Right ventricle myocardium inferior (tissue), 1 donor: ENCODE measurements at places on chromosomes 11 and 22. TPM values are rescaled to one million over a fixed set of nuclear protein-coding genes. Genes with fewer than 3 reads are reported as not detected.
A peak's percentile ranks its signal among the peaks of the same experiment; 100 is the strongest.

- peak; percentile 79 for DNase-seq
Observed at GRCh38 chr22:37843741-37844089, 419 bp downstream of the ANKRD54 start.

DNA sequence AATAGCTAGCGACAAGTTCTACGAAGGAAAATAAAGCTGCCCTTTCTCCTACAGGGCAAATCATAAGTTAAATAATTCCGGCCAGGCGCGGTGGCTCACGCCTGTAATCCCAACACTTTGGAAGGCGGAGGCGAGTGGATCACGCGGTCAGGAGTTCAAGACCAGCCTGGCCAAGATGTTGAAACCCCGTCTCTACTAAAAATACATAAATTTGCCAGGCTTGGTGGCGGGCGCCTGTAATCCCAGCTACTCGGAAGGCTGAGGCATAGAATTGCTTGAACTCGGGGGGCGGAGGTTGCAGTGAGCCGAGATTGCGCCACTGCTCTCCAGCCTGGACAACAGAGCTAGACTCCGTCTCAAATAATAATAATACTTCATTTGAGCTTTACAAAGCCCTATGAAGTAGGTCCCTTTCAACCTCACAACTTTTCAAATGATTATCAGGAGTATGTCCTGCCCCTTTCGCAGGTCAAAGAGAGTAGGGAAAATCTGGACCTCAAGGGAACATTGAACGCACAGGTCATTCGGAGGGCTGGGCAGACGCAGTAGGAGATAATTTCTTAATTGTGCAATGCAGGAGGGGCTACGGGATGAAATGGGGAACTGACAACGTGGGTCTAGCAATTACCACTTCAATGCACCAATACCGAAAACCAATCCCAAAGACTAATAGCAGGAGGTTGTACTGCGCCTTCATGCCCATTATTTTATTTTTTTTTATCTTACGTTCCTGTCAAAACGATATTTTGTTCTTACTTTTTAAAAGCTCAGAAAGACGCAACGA, 590 bp downstream of the COMMD9 start:
- DNase-seq = no peak

GRCh38 chr11:9569588-9570164, 3.8 kb upstream of the WEE1 start:
- DNase-seq = no peak

GRCh38 chr22:19810381-19811201, 44.1 kb downstream of the GNB1L start:
- no peak for DNase-seq

GRCh38 chr22:22155146-22155545, 89.4 kb upstream of the VPREB1 start:
- DNase-seq = no peak

- no peak for DNase-seq
Observed at GRCh38 chr11:121550247-121551030, 97.7 kb upstream of the SORL1-AS1 start.

GRCh38 chr11:43866520-43866919, 14.1 kb upstream of the ALKBH3 start:
- DNase-seq = no peak

GRCh38 chr11:102359372-102359771, 12.4 kb downstream of the BIRC2 start:
- DNase-seq = no peak

DNA sequence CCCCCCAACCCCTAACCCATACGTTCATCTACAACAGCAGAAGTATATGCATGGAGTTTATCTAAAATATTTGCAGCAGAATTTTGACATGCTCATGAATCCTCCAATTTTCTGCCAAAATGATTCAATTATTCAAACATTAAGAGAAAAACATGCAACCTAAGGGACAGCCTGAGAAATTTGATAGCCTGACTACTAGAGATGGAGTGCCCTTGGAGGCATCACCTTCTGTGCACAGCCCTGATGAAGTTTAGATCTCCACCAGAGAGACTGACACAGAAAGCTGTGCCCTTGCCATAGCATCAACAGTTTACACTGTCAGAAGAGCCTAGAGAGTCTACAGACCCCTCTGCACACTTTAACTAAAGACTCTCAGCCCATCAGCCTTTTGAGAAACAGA, 217.7 kb downstream of the LUZP2 start:
- DNase-seq = no peak

DNA sequence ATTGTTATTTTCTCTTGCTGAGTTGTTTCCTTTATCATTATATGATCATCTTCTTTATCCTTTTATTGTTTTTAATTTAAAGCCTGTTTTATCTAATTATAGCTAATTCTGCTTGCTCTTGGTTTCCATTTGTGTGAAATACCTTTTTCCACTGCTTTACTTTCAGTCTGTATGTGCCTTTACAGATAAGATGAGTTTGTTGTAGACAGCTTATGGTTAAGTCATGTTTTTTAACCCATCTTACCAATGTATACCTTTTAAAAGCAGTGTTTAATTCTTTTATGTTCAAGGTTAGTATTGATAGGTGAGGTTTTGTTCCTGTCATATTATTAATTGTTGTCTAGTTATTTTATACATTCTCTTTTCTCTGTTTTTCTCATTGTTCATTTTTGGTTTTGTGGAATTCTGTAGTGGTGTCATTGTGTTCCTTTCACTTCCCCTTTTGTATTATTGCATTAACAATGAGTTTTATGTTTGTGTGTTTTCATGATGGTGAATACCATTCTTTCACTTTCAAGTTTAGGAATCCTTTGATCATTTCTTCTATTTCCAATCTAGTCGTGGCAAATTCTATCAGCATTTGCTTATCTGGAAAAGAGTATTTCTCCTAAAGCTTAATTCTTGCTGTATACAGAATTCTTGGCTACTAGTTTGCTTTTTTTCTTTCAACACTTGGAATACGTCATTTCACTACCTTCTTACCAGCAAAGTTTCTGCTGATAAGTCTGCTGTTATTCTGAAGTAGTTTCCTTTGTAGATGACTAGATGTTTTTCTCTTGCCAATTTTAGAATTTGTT, 21.8 kb downstream of the OR5AN1 start:
- DNase-seq = no peak

DNA sequence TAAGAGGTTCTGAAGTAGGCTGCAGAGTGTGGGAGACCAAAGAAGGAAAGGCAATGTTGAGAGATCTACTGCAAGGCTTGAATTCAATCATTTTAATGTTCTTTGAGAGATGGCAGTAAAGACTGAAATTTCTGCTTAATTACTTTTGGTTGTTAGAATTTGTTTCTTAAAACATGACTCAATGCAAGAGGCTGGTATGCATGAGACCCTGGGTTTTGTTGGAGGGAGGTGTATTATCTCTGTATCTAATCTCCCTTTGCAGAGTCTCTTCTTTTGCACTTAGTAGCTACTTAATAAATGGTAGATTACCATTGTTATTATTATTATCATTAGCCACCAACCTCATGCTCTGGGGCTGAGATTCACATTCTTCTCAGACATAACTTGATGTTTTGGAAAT, 87.4 kb upstream of the DRD2 start:
- no peak for DNase-seq

The C11orf42 gene
- total RNA-seq = not detected

The ILK gene
- 233 TPM for total RNA-seq

The GAL3ST1 gene
- 0.19 TPM for total RNA-seq
